ENCODE measurements at places on chromosomes 6 and 20. TPM values are rescaled to one million over a fixed set of nuclear protein-coding genes. Genes with fewer than 3 reads are reported as not detected.

Gene C20orf144
- polyA plus RNA-seq, result 0.44 TPM

Gene TPD52L1
- polyA plus RNA-seq, result 105 TPM

Gene APOBEC2
- polyA plus RNA-seq, result 0.38 TPM

Gene CPNE1
- 178 TPM for polyA plus RNA-seq

Gene SAPCD1
- polyA plus RNA-seq, result 4.2 TPM

Gene ZFP57
- 0.21 TPM for polyA plus RNA-seq

Gene NT5E
- 5.0 TPM for polyA plus RNA-seq

Gene LY86
- 1.7 TPM for polyA plus RNA-seq

Gene MOG
- polyA plus RNA-seq, result not detected

Gene NKAIN4
- polyA plus RNA-seq, result 42.2 TPM

Gene ADGRF5
- 34.2 TPM for polyA plus RNA-seq

Gene HLA-DQB2
- 1.6 TPM for polyA plus RNA-seq

Gene USP49
- polyA plus RNA-seq, result 9.8 TPM

Gene GINS1
- 21.7 TPM for polyA plus RNA-seq

Gene OOEP
- polyA plus RNA-seq, result 0.21 TPM
